ENCODE measurements at places on chromosomes 7 and 10.

DNA sequence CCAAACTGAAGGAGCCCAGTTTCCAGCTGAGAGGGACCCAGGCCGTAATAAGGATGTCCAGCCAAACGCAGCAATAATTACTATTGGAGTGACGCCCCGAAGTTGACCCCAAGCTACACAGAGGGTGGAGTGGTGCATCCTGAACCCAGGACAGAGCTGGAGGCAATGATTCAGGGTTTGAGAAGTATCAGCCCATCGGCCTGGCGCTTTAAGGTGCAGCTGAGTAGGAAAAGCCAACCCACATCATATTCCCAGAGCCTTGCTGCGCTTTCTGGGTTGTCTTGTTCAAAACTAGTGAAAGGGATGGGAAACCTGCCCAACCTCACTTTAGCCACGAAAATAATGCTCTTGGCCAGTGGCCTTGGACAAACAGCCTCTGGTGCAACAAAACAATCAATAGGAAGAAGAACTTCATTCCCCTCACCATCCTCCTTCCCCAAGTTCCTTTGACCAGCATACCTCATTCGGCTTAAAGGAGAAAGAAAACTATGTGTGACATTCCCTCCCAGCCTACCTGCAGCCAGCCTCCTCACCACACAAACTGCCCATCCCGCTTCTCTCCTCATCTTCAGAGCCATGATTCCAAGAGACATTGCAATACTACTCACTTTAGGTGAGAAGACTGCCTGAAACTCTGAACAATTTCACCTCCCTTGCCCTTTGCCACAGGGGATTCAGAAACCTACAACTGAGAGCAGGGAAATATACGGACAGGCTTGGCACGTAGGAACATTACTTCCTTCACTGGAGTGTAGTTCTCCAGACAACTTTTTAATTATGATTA, 217.2 kb upstream of the MKLN1 start:
- DNase-seq = peak; percentile 54

DNA sequence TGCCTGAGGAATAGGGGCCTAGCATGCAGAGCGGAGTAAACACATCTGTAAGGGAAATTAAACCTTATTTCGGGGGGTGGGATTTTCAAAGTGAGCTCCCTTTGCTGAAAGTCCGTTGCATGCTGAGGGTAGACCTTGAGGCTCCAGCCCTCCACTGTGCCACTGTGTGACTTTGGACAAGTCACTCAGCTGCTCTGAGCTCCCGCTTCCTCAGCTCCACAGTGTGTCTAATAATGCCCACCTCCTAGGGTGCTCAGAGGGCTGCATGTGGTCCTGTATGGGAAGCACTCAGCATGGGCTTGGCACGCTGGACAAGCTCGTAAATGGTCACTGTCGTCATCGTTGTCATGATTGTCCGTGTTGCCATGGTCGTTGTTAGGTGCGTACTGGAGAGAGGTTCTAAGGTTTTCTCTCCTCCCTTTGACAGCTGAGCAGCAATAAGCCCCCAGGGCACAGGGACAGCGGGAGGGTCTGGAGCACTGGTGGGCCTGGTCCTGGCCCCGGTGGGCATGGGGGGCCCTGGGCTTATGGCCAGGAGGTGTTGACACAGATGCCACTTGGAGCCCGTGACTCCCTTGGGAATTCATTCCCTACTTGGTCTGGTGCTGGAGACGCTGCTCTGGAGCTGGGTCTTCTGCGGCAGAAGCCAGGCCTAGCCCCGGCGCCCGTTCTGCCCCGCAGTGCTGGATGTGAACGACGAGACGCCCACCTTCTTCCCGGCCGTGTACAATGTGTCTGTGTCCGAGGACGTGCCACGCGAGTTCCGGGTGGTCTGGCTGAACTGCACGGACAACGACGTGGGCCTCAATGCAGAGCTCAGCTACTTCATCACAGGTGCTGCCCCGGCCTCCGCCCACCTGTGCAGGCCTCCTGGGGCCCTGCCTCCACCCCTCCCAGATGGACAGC, 13.1 kb downstream of the C10orf105 start:
- no peak for DNase-seq

GRCh38 chr7:70480927-70481569, 650.9 kb upstream of the GALNT17 start:
- peak; percentile 56 for DNase-seq

DNA sequence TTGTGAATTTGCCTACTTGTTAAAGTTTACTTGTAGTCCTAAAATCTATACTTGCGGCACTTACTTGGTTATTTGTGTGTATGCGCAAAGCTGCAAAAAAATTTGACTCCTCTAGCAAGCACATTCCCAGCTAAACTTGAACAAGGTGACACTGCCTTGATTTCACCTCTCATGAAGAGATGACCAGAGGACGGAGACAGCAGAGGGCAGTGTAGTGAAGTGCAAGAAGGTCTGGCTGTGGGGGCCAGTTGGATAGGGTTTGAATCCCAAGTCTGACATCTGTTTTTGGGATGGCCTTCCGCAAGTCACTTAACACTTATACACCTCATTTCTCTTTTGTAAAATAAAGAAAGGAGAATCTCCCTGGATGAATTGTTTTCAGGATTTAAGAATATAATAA, 15.7 kb downstream of the SLK start:
- DNase-seq = no peak

- no peak for DNase-seq
Measured at GRCh38 chr10:86293396-86293791, 73.2 kb downstream of the GRID1 start.

- no peak for DNase-seq
Measured at GRCh38 chr7:85947767-85948166, 695.9 kb upstream of the GRM3 start.

DNA sequence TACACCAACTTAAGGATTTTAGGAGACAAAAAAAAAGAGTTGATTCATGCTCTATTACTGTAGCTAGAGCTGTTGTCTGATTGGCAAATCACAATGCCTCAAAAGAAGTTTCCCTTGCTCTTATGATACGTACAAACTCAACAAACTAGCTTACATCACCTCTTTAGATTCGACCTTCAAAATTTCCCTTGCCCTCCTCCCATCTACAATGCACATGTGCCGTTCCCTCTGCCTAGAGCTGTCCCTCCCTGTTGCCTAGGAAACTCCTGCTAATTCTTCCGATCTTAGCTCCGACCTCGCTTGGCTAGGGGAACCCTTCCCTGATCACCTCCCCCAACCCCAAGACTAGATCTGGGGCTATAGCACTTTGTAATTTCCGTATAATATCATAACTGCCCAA, 55.4 kb downstream of the MAP3K8 start:
- no peak for DNase-seq

DNA sequence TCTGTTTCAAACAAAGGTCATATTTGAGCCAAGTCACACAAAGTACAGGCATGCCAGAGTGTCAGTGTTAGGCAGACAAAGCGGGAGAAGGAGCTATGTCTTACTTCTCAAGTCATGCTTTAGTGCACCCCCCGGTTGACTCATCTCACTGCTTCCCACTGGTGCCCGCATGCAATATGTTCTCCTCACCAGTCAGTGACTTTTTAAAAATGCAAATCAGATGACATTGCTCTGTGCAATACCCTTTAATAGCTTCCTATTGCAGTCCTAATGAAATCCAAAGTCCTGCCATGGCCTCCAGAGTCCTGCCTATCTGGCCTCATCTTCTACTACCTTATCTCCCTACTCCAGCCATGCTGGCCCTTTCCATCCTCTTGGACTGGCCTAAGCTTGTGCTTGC, 429.1 kb downstream of the ACTR3B start:
- peak; percentile 3 for DNase-seq

DNA sequence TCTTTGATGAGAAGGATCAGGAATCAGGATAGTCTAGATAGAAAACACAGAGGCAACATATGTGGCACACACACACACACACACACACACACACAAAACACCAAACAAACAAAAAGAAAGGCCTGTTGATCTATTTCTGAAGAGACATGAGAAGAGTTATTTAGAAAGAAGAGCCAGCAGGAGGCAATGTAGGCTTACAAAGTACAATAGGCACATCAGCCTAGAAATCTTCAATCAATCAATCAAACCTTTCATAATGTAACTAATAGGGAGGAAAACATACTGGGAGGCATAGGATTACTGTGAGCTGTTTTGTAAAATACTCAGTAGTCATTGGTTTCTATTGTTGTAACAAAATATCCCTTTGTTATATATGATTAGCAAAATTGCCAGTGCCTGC, 47.3 kb upstream of the TES start:
- no peak for DNase-seq

DNA sequence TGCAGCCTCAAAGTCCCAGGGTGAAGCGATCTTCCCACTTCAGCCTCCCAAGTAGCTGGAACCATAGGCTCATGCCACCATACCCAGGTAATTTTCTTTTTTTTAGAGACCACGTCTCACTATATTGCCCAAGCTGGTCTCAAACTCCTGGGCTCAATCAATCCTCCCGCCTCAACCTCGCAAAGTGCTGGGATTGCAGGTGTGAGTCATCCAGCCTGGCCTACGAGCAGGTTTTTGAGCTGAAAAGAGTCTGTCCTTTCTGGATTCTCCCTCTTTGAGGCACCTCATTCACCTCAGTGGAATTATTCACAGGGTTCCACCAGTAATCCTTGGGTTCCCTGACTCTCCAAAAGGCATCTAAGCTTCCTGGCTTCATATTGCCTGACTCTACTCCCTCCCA, 7.6 kb upstream of the LEP start:
- DNase-seq = no peak

DNA sequence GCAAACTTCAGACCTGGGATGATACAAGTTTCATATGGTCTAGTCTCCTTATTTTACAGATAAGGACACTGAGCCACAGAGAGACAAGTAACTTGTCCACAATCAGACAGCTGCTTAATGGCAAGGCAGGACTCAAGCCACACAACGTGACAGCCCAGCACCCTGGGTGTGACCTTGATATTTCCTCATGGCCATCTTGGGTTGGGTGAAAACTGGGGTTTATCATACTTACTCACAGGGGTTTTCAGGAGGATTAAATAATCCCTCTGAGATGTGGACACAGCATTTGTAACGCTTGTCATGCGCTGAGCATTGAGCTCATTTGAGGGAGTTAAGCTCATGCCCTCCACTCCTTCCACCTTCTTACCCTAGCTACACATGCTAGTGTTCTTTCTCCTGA, 58.0 kb downstream of the ABLIM1 start:
- no peak for DNase-seq

GRCh38 chr10:62095181-62096122, 173.2 kb downstream of the RTKN2 start:
- DNase-seq = peak; percentile 19

- no peak for DNase-seq
Measured at GRCh38 chr7:50706469-50706937, 76.2 kb downstream of the GRB10 start.

GRCh38 chr7:116539879-116540278, 15.0 kb downstream of the CAV1 start:
- DNase-seq = no peak

DNA sequence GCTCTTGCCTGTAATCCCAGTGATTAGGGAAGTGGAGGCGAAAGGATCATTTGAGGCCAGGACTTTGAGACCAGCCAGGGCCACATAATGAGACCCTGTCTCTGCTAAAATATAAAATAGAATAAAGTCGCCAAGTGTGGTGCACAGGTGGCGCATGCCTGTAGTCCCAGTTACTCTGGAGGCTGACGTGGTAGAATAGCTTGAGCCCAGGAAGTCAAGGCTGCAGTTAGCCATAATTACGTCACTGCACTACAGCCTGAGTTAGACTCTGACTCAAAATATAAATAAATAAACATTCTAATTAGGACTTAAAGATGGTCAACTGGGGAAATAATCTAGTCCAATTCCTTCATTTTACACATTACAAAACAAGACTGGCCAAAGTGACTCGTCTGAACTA, 768 bp downstream of the CHCHD2 start:
- DNase-seq = peak; percentile 38

DNA sequence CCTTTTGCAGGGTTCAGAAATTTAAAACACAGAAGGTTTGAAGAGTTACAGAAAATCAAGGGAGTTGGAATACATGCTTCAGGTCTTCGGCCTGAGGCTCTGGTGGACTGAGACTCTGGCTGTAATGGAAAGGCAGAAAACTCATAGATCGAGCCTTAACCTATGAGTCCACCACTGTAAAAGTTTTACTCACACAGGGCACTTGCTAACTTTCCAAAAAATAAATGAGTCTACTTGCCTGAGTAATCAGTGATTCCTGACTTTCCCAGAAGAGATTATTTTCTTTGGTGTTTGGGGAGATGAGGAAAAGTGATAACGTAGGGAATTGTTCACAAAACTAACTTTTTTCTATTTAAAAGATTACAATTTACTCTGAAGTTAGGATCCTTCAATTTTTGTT, 108.0 kb downstream of the MBL2 start:
- no peak for DNase-seq

DNA sequence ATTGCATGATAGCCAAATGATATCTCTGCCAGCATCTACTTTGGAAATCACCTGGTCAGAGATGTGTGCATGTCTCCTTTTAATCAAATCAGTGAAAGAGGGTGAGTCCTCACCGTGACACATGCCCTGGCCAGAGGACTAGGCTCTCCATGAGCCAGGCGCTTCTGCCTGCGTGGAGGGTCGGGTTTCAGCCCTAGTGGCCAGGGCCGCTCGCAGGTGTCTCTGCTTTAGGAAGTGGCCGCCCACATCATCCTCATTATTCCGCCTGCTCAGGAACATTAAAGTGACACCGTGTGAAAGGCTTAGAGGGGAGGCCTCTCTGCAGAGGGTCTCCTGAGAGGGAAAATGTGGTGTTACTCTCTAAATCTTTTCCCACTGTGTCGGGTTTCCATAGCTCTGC, 173.6 kb upstream of the PRKCQ start:
- no peak for DNase-seq

GRCh38 chr10:98458809-98459784, 12.4 kb upstream of the HPS1 start:
- DNase-seq = no peak

DNA sequence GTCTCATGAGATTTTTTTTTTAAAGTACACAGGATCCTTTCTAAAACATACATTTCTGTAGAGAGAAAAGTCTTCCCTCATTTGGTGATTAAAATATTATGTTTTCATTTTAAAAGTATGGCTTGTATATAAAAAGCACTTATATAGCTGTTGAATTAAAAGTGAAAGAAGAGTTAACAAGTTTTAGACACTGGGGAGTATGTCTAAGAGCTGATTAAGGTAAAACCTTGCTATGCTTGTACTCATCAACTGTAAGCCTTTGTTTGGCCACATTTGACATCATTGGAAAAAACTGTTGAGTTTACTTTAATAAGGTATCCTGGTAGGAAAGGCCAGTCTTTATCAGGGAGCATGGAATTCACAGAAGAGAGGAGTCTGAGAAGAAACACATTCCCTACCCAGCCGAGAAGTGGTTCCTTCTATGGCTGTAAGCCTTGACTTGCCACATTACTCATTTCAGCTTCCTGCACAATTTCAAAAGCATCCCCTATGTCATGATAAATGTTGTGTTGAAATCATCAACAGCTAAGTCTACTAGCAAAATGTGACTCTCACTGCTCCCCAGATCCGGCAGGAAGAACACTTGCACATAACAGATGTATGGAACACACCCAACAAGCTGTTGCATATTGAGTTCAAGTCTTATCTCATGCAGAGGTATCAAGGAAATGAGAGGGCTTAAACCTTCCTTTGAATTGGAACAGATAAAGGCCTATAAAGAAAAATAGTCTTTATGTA, 171.8 kb upstream of the CDK1 start:
- peak; percentile 80 for DNase-seq

- no peak for DNase-seq
Measured at GRCh38 chr10:50260791-50261281, 9.5 kb upstream of the ASAH2 start.

- DNase-seq = no peak
Measured at GRCh38 chr10:95566136-95566535, 5.0 kb upstream of the SORBS1 start.

- DNase-seq = no peak
Measured at GRCh38 chr7:120274482-120274881, 1.5 kb downstream of the KCND2 start.

GRCh38 chr7:116528008-116528789, 3.4 kb downstream of the CAV1 start:
- peak; percentile 94 for DNase-seq

- no peak for DNase-seq
Measured at GRCh38 chr7:8115547-8116402, 146.2 kb downstream of the ICA1 start.

Measured in HT1080 (cell line).